T-helper 17 cell (primary cell): ENCODE measurements at places on chromosomes 7 and 10.

GRCh38 chr7:14899030-14899429, 3.5 kb downstream of the DGKB start:
- no peak for DNase-seq

- DNase-seq = no peak
Measured at GRCh38 chr7:92633211-92633906, 43.2 kb upstream of the FAM133B start.

DNA sequence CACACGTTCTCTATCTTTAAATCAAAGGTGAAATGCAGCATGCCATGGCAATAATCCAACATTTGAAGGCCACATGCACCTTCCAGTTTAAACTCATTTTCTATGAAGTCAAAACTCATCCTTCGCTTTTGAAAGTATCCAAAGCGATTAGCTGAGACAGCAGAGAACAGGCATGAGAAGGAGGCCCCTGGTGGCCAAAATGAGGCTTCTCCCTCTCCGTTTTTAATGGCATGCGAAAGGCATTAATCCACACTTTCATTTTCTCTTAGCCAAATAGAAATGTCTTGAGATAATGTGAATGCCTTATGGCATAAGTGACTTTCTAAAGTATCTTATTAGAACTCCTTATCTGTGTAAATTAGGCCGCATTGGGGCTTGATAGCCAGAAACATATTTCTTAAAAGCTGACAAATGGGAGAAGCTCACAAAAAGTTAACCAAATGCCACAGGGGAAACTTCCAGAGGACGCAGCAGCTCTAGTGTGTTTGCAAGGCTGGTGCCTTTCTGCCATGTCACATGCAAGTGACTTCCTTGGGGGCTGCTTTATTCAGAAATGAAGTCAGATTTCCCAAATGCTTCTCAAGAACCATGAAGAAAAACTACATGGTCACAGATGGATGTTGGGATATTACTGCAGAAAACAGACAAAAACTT, 1189.6 kb downstream of the SORCS1 start:
- DNase-seq = no peak

- no peak for DNase-seq
Measured at GRCh38 chr10:17190602-17191001, 10.9 kb downstream of the TRDMT1 start.

DNA sequence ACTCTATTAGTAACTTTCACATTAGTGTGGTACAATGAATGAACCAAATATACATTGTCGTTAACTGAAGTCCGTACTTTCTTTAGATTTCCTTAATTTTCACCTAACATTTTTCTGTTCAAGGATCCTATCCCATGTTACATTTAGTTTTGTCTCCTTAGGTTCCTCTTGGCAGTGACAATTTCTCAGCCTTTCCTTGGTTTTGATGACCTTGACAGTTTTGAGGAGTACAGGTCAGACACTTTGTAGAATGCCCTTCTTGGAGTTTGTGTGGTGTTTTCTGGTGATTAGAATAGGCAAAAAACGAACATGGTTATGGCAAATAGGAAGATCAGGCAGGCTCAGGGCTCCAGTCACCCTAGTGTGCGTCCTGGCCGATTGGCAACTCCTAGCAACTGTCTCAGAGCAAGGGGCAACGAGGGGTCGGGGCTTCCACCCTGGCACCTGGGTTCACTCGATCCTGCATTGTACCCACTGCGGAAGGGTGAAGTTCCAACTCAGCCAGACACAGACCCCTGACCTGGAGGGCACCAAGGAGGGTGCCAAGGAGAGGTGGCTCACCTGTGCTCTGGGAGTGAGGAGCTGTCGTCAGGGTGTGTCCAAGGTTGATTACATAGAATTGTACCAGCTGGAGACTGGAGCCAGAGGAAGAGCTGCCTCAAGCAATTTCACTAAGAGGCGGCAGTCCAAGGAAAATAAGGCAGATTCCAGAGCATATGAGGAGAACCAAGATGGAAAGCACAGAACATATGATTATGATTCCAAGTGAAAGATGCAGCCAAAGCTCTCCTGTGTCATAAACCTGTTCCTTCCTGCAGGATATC, 37.5 kb downstream of the PAPSS2 start:
- DNase-seq = no peak

GRCh38 chr10:124225467-124226270, 132.3 kb upstream of the CHST15 start:
- no peak for DNase-seq

- DNase-seq = no peak
Measured at GRCh38 chr10:69864321-69864720, 62.6 kb downstream of the COL13A1 start.

- DNase-seq = no peak
Measured at GRCh38 chr10:15141136-15142054, 27.1 kb downstream of the NMT2 start.

GRCh38 chr7:84142726-84143125, 51.9 kb downstream of the SEMA3A start:
- DNase-seq = no peak

- no peak for DNase-seq
Measured at GRCh38 chr7:142654398-142654797, 94.9 kb upstream of the PRSS1 start.
